ENCODE measurements at places on chromosomes 3 and 15.

DNA sequence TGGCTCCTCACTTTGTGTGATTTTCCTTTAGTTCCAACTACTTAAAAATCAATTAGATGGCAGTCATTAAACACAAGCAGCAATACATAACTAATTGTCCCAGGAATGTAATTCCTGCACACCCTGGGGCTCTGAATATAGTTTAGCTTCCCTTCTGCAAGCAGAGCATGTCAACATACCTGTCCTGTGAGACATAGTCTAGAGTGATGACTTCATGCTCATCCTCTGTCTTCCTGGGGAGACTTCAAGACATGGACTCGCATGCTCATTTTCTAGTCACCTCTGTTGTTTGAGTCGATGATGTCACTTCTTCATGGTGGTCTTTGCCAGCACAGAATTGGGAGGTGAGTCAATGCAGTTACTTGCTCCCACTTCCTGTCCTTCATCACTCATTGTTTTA lies 15.7 kb downstream of the C3orf52 start:
- no peak for DNase-seq

DNA sequence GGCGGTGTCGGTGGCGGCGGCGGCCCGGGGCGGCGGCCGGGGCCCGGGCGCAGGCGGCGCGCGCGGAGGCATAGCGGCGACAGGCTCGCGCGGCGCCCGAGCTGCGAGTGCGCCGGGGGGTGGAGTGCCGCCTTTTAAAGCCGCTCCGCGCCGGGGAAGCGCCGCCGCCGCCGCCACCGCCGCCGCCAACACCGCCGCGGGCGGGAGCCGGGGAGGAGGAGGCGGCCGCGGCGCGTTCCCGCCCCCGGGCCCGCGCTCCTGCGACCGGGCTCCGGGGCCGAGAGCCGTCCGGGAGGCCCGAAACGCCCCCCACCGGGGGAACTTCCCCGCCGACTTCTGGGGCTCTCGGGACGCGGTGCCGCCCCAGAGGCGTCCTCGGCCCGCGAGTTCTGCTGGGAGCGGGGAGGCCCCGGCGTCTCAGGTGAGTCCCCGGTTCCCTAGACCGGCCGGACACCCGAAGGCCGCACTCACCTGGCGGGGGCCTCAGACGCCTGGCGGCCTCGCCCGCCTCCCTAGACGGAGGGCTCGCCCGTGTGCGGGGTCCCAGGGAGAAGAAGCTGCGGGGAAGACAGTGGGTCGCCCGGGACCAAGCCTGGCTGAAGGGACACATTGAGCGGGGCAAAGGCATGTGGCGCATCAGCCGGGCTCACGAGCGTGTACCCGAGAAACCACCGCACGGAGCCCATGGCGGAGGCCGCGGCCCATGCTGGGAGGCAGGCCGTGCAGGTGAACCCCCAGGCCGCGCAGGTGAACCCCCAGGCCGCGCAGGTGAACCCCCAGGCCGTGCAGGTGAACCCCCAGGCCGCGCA lies at the start of gene PCSK6:
TSS of gene PCSK6 (minus strand) at position 109 of the 809 bp plus-strand sequence. CDS start at position 72, 37 bp downstream.
- DNase-seq, result no peak

DNA sequence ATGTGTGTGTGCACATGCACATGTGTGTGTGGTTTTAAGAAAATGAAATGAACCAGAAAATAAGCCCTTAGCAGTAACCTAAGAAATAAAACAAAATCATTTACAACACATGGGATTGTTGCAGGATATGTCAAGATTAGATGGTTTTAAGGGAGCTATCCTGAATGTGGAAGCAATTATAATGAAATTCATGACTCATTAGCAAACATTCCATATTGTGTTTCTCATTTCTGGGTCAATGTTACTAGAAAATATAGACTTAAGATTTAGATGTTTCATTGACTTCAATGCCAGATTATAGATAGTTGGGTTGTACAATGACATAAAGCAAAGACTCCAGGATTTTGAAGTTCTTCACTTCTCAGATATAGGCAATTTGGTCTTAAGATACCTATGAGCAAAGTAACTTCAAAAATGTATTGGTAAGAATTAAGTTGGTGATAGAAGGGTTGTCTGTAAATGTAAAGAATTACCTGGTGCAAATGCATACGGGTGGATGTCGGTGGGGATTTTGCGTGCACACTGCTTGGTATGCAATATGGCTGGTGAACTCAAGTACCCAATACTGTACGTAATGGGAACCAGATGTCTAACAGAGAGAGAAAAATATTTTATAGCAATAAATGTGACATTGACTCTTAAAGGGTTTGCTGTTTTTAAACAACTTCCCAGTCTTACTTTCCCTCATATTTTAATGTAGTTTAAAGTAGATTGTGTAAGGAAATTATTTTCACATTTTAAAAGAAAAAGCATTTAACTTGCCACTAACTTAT lies 53.9 kb upstream of the NR2F2 start:
- no peak for DNase-seq

GRCh38 chr3:151709847-151710246 lies 23.9 kb upstream of the AADACL2 start:
- no peak for DNase-seq

DNA sequence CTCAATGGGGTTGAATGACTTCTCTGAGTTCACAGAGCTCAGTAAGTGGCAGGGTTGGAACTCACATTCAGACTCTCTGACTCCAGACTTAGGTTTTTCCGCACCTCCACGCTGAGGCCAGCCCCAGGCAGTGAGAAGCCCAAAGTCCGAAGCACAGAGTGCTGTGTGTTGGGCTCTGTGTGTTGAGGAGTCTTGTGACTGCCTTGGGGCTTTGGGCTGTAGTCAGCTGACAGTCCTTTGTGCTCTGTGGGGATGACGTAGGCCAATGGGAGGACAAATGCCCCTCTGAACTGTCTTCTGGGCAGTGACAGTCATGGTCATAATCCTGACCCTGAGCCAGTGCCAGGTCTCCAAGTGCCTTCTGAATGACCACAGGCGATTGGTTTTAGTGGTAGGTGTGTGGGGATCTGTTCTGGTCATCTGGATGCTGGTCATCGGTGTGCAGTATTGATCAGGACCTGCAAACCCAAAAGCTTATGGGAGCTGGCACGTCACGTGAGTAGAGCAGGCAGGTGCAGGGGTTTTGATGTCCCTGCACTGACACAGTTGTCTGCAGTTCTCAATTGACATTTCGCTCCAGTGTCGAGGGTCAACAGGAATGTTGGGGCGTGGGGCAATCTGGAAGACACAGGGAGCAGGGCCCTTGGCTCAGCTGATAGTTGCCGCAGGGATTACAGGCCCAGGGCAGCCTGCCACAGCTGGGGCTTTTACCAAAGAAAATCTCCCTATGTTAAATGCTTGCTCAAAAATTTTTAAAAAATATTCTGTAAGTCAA lies 45.3 kb downstream of the CAPN3 start:
- DNase-seq, result no peak

DNA sequence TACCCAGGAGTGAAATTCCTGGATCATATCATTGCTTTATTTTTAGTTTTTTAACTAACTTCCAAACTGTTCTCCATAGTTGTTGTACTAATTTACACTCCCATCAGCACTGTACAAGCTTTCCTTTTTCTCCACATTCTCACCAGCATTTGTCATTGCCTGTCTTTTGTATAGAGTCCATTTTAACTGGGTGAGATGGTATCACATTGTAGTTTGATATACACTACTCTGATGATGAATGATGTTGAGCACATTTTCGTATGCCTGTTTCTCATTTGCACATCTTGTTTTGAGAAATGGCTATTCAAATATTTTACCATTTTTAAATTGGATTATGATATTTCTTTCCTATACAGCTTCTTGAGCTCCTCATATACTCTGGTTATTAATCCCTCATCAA lies 1586.6 kb downstream of the SI start:
- DNase-seq, result no peak

DNA sequence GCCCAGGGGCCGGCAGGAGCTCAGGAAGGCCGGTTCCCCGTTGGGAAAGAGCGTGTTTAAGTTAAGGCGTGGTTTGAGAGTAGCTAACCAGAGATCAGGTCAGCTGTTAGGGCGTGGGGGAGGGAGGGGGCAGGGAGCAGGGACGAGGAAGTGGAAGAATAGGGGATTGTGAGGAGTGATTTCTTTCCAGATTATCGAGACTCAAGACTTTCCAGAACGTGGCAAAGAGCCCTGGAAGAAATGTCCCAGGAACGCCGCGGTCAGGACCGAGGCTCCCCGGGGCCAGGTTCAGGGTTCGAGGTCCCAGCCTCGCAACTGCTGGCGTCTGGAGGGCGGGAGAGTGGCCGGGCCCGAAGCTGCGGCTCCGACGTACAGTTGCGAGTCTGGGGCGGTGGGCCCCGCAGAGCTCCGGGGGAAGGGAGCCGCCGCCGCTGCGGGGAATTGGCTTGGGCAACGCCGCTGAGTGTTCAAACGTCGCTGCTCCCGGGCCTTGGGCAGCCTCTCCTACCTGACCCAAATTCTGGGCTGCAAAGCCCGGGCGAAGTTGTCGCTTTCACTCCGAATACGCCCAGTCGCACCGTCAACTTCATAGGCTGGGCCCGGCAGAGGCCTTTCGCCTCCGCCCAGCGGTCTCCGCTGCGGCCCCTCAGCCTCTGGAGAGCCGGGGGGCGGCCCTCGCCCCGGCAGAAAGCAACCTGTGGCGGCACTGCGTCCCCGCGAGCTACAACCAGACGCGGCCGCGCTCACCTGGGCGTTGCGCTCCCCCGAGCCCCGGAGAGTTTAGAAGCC lies 9.5 kb downstream of the ISL2 start:
- no peak for DNase-seq

- no peak for DNase-seq
Observed at GRCh38 chr3:124119056-124119716, 127.3 kb upstream of the ROPN1 start.
